Hypothalamus (tissue), 51 donors: ENCODE measurements at places on chromosomes 3 and 15.

GRCh38 chr3:150315721-150316120 lies 92.4 kb upstream of the TSC22D2 start:
- no peak for DNase-seq

GRCh38 chr3:3503411-3503810 lies 295.8 kb upstream of the LRRN1 start:
- no peak for DNase-seq

- no peak for DNase-seq
These were observed 23.3 kb downstream of the CBLB start for GRCh38 chr3:105845488-105845887.

- DNase-seq = no peak
These were observed 10.1 kb downstream of the USP3 start for GRCh38 chr15:63514531-63514943.

DNA sequence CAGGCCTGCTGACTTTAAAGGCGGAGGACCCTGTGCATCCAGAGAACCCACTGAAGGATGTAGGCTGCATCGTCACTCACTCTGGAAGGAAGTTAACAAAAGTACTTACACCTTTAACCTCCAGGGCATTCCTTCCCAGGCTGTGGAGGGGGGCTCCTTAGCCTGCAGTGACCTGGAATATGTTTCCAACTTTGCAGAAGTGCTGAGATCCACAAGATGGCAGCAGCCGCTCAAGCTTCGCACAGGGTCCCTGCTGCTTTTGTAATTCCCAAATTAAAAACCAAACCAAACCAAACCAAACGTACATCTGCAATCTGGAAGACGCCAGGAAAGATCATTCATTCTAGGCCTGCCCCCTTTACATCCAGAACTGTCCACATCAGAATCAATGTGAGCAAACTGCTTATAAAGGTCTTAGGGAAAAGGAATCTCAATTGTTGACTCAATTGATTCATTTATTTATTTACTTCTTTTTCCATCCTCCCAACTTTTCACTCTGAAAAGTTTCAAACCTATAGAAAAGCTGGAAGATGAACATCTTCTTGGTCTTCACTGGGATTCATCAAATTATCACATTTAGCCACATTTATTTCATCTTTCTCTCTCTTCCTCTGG lies 70.5 kb upstream of the KLHL25 start:
- DNase-seq = no peak

GRCh38 chr3:73432706-73433032 lies 192.1 kb downstream of the PDZRN3 start:
- DNase-seq = no peak

DNA sequence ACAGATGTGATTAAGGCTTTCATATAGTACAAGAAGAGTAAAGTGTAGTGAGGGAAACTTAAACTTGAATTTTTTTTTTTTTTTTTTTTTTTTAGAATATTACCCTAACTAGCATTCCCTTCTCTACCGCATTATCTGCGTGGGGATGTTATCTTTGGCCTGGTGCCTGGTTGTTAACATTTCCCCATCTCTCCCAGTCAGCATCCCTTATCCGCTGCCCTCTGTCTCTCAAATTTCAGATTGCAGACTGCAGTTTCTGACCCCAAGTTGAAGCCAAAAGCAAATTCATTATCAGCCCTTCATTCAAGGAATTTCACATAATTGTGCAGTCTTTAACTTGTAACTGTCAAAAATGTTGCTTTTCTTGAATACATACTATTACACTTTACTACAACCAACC lies 353.0 kb downstream of the PLOD2 start:
- DNase-seq = no peak

DNA sequence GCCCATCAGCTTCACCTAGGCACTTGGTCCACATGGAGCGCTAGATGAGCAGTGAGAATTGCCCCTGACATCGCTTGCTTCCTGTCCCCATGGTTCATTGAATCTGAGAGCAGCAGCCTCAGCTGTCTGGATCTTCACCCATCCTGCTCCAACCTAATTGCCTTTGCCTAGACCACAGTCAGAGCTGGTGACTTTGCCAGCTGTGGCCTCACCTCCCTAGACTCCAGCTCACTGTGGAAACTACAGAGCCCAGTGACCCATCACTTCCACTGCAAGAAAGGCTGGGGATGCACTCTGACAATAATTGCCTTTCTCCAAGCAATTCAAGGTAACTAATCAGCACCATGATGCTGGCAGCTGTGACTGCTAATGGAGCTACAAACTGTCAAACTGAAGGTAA lies 30.6 kb upstream of the SLC6A1 start:
- no peak for DNase-seq

DNA sequence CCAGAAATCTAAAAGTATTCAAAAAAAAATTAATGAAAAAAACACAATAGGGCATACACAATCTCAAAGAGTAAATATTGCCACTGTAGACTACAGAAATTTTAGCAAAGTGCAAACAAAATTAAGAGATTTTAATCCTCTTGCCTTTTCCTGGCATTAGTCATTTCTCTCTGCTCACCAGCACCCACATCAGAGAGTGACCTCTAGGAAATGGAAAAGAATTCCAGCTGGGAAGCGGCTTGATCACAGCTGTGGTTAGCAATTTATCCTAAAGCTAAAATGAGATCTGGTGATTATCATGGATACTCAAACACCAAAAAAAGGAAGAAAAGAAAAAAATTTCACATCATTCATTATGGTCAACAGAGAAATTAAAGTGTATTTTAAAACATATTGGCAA lies 7.5 kb downstream of the CSNK1G1 start:
- DNase-seq = no peak

DNA sequence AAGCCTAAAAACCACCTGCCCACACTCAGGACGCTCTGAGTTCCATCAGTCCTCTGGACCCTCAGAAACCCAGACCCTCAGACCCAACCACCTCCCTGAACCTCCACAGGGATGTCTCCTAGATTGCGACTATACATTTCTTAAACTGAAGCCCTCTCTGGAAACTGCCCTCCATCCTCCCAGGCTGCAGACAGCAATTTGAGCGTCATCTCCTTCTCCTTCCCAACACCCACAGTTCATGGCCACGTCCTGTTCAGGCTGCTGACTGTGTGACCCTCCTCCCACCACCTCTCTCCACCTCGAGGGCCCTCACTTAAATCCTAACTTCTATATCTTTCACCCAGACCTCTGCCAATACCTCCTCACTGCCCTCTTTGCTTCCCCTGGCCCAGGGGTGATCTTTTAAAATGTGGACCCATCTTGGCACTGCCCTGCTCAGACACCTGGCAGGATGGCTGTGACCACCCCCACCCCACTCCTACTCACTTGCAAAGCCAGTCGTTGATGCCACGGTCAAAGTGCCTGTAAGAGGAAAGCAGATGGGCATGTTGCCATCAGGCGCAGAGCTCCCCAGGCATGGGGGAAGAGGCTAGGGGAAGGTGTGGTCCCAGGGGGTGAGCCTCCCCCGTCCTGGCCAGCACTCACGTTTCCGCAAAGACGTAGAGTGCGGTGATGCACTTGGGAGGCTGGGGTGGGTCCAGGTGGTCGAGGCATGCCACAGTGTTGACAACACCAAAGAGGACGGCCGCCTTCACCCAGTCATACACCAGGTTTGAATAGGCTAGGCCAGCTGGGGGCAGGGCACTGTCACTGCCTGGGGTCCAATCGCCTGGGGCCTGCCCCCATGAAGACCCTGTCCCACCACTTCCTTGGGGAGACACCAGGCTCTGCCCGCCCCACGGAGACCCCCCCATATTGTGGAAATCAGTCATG lies 6.0 kb downstream of the HHATL start:
- no peak for DNase-seq

DNA sequence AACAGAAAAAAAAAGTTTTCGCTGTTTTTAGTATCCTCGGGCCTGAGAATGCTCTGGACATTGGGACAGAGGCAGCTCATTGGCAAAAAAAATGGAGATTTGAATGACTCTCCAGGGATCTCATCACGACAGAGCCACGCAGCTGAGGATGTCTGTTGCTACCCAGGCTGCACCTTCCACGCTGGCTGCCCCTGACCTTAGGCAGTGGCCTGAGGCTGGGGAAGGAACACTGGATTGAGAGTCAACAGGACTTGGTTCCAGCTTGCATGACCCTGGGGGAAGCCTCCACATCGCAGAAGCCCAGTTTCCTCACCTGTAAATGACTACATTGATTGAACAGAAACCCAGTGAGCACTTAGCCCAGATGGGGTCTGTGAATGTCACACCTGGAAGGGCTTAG lies 8.7 kb upstream of the ACSBG1 start:
- DNase-seq = no peak

- no peak for DNase-seq
These were observed 69.0 kb upstream of the RAD18 start for GRCh38 chr3:9032231-9032777.

GRCh38 chr3:20375302-20375701 lies 189.3 kb upstream of the SGO1 start:
- no peak for DNase-seq

GRCh38 chr3:72725229-72725628 lies 123.0 kb downstream of the SHQ1 start:
- no peak for DNase-seq

DNA sequence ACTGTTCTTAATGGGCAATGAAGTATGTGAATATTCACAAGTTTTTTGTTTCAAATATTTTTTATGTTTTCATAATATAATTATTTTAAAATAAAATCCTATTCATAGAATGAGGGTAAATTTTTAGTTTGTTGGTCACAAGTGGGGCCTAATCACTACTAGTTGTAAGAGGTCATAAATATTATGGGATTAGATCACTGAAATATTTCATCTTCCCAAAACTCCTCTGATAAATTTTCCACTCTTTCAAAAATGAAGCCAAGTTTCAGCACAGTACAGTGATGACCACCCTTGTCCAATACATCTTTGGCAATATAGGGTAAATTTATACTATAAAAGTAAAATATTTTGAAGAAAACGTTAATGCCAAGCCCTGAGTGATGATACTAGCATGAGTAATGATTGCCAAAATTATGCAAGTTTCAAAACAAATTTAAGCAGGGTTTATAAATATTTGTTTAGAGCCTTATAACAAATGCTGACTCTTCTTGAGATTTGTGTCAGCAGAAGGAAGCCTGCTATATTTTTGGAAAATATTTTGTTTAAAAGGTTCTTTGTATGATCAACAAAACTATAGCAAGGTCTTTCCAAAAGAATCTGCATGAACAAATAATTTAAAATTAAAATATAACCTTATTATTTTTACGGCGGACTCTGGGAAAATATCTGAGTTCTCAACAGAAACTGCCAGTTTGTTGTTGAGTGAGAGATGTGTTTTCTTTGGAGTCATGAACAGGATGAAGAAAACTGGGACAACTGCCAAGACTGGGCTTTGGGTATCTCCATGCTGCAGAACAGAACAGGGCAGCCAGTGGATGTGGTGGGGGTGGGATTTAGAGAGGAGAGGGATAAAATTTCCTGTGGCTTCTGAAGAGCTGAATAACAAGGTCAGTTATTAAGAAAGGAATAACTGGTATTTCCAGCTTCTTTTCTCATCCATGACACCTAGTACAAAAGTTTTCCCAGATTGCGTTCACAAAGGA lies 17.9 kb upstream of the TM4SF1 start:
- DNase-seq = no peak

- DNase-seq = no peak
These were observed 35.1 kb downstream of the MYH15 start for GRCh38 chr3:108475220-108475782.

GRCh38 chr3:191238321-191238817 lies 39.3 kb downstream of the OSTN start:
- no peak for DNase-seq

- DNase-seq = no peak
These were observed 8.3 kb upstream of the PDCD6IP start for GRCh38 chr3:33790091-33790490.

DNA sequence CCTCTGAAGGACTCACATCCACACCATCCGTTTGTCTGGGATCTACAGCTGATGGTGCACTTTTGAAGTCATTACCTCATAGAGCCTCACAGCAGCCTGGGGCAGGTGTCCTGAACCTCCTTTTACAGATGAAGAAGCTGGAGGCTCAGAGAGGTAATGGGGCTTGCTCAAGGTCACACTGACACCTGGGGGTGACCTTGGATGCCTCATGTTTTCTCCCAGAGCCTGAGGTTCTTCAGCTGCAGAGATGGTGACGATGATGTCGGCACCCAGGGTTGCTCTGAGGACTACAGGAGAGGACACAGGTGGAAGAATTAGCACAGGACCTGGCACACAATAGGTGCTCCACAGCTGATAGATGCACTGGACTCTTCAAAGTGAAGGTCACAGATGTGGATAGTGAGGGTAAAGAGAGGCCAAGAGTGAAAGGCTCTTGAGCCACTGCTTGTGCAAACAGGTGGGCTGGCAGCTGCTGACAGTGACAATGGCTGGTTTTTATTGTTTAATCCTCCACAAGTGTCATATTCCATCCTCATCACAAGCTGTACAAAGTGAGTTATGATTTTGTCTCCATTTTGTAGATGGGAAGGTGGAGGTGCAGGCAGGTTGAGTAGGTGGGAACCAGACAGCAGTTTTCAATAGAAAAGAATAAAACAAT lies 17.4 kb upstream of the ATP2B2 start:
- no peak for DNase-seq

GRCh38 chr15:89192136-89192535 lies 29.2 kb downstream of the RLBP1 start:
- no peak for DNase-seq

DNA sequence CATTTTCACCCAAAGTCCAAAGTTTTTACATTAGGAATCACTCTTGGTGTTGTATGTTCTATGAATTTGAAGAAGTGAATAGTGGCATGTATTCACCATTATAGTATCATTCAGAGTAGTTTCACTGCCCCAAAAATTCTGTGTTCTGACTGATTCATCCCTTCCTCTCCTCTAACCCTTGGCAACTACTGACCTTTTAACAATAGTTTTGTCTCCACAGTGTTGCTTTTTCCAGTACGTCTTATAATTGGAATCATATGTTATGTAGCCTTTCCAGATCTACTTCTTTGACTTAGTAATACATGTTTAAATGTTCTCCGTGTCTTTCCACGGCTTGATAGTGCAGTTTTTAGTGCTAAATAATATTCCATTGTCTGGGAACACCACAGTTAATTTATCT lies 379.0 kb upstream of the SGO1 start:
- no peak for DNase-seq

- no peak for DNase-seq
These were observed 5.8 kb upstream of the RYR3 start for GRCh38 chr15:33304924-33305323.

DNA sequence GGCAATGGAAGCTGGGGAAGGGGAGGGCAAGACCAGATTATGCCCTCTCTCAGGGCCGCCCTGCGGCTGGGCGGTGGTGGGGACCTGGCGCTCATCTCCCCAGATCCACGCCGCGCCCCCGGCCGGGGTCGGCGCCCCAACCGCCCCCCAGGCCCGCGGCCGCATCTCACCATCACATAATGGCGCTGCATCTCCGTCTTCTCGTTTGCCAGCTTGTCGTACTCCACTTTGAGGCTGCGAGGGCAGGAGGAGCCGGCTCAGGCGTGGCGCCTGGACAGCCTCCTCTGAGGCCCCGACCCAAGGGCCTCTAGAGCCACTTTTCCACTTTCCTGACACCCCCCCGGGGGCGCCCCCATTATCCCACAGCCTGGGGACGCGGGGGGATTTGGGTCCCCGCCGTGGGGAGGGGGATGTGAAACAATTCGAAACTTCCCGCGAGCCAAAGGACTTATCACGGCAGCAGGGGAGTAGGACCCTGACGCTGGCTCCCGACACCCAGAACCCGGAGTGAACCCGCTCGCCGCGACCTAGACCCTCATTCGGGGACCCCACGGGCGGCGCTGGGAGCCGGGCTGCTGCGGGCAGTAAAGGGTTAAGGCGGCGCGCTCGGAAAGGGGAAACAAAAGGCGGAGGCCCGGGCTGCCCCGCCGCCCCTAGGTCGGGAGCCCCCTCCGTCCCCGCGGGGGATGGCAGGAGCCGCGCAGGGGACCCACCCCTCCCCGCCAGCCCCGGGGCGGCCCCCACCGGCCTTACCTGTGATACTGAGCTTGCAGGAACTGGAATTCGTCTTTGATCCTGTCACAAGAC lies 2.1 kb downstream of the TLE3 start:
- DNase-seq = no peak

GRCh38 chr15:74044267-74045110 lies 37.9 kb downstream of the GOLGA6A start:
- DNase-seq = no peak
